RCC 7860 (cell line): ENCODE measurements at places on chromosomes 4 and X.

- DNase-seq = no peak
Measured at GRCh38 chrX:138939038-138939437, 227.5 kb upstream of the FGF13 start.

DNA sequence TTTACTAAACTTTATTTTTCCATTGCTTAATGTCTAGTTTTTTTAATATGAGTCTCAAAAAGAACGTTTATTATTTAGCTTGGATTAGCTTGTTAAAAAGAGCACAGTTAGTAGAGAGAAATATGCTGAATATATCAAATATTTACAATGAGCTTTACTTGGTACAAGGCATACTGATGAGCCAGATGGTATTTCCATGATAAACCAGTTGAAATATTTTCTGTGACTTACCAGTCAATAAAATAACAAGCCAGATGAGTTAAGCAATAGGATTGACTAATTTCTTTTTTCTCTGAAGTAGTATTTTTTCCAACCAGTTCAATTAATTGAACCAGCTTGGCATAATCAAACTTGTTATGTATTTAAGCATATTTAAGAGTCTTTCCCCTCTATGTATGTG is 134.1 kb downstream of the KLHL34 start:
- DNase-seq = no peak

GRCh38 chr4:108399610-108400265 is 220.6 kb upstream of the RPL34 start:
- no peak for DNase-seq

GRCh38 chr4:53221832-53222480 is 143.9 kb downstream of the SCFD2 start:
- DNase-seq = no peak

GRCh38 chr4:1695913-1696312 is 11.8 kb upstream of the FAM53A start:
- no peak for DNase-seq

- DNase-seq = no peak
Measured at GRCh38 chrX:7746856-7747255, 96.1 kb upstream of the VCX start.

- no peak for DNase-seq
Measured at GRCh38 chr4:8847764-8848163, 23.9 kb downstream of the HMX1 start.

- no peak for DNase-seq
Measured at GRCh38 chr4:18201885-18202284, 180.3 kb upstream of the LCORL start.

DNA sequence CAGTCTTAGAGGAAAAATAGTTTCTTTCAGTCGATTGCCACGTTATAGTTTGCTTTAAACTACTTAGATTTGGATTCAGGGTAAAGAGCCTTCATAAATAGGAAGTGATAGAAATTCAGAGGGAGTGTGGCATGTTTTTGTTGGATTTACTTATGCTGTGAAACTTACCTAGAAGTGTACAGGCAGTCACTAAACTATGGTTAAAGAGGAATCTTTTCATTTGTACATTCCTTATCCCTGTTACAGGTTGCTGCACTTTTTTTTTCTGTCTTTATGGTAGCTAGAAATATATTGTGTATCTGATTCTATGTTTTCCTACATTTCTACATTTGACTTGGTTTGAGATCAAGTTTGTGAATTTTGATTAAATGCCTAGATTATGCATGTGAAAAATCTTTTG is 19.1 kb downstream of the WWC2 start:
- DNase-seq = peak; percentile 3

DNA sequence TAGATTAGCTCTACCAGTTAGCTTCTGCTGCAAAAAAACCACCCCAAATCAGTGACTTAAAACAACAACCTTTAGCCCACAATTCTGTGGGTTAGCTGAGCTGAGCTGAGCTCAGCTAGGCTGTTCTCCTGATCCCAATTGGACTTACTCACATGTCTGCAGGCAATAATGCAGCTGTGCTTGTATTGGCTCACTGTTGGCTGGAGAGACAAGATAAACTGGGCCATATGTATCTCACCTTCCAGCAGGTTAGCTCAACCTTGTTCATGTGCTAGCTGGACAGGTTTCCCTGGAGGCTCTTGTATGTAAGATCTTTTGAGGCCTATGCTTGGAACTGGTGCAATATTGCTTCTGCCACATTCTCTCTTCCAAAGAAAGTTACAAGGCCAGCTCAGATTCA is 261.5 kb upstream of the ADGRL3 start:
- no peak for DNase-seq

GRCh38 chr4:182917182-182918043 is at the start of gene DCTD:
Gene DCTD, minus strand, starts transcription at chr4:182917386. Its CDS starts 1,818 bp downstream, at chr4:182915568.
- DNase-seq = peak; percentile 10

DNA sequence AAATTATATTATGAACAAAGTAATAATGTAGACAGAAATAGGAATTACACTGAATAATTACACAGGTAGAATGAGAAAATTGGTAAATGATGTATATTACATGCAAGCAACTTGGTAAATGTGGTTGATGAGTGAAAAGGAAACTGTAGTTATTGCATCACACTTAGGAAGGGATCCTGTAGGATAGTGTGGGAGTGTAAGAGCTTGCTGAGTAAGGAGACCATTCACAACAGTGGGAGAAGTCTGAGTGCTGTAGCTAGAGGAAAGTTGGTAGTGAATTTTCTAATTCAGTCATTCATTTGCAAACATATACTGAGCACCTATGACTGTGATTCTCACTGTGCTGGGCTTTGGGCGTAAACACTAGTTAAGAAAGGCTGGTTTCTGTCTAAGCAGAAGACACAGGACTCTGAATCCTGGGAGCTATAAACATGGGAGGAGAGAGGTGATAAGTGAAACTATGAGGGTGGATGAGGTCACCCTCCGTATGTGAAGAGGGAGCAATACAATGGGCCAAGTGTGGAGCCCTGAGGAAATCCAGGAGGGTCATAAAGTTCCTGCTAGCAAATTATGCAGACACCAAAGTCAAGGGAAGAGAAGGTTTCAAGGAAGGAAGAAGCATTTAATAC is 14.2 kb upstream of the CPE start:
- no peak for DNase-seq

GRCh38 chr4:3823496-3824341 is 57.5 kb downstream of the ADRA2C start:
- DNase-seq = no peak

DNA sequence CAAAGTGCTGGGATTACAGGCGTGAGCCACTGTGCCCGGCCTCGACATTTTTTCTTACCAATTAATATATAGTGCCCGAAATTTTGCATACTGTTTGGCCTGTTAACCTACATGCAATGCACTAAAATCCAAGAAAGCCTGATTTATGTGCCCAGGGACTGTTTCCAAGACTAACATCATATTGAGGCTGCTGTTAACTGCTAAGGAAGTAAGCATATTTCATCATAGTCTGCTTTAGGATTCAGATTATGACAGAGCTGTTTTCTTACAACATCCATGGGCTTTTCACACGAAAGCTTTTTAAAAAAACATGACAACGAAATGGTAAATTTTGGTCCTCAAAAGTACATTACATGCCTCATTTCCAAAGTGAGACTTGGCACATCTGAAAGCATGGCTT is 84.4 kb downstream of the STOX2 start:
- DNase-seq = no peak

DNA sequence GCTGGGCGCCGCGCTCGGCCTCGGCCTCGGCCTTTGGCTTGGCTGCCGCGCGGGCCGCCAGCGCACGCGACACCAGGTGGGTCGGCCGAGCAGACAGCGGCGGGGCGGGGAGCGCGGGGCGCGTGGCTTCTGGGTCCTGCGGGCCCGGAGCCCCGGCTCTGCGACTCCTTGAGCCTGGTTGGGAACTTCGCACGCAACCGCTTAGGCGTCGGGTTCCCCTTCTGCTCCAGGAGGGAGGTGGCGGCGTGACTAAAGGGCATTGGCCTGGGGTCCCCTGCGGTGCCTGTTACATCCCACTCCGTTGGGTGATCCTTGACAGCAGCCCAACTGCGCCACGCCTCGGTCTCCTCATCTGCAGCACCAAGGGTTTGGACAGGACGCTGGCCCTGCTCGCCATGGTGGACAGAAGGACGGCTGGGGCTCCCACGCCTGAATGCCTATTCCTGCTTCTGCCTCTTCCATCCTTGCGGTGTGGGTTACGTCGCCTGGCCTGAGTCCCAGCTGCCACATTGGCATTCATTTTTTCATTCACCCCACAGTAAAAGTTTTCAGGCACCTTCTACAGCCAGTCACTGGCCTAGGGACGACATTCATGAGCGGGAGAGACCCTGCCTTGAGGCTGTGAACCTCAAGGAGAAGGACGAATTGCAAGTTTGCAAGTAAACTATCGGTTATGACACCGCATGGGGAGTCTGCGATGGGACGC is 631 bp downstream of the EVC start:
- peak; percentile 60 for DNase-seq

- no peak for DNase-seq
Measured at GRCh38 chr4:82797040-82797404, 1.6 kb downstream of the SCD5 start.

- no peak for DNase-seq
Measured at GRCh38 chrX:42079968-42080367, 156.6 kb upstream of the CASK start.

DNA sequence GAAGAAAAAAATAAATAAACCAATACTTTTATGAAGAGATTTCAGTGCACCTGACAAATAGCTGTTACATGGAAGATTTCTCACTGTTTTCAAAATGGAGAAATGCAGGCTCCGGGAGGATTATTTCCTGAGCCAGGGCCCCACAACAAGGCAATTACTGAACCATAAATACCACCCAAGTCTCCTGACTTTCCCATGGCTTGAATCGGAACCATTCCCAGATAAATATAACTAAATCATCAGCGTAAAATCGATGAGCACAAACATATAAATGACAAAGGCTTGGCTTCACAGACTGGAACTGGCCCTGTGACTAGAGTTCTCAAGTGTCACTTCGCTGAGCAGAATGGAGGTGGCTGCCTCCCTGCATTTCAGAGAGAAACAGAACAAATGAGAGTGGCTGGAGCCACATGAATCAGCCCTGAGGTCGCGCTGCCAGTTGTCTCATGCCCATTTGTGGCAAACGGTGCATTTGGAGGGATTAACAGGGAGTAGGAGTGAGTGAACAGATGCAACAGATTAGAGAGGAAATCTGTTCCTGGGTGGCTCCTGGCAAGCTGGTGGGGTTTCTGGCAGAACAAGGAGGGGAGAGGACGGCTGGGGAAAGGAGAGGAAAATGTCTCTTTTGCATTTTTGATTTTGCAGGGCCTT is 57.3 kb upstream of the STIM2 start:
- no peak for DNase-seq

DNA sequence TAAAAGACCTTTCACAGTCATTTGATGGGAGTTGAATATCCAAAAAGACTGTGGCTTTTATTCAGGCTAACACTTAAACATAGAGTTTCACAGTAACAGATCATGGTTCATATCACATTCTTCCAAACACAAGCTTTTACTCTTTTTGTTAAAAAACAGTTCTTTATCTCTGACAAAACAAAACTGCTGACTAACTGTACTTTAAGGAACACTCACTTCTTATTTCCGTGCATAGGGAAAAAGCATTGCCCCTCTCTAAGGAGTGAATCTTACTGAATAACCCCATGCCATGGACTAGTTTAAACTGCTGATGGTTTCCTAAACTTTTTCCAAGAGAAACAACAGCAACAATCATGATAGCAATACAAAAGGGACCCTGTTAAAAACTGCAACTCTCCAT is 297.0 kb upstream of the INTU start:
- no peak for DNase-seq

- DNase-seq = no peak
Measured at GRCh38 chr4:78332976-78333375, 218.6 kb upstream of the ANXA3 start.

GRCh38 chrX:19789782-19790181 is 97.6 kb downstream of the SH3KBP1 start:
- no peak for DNase-seq

DNA sequence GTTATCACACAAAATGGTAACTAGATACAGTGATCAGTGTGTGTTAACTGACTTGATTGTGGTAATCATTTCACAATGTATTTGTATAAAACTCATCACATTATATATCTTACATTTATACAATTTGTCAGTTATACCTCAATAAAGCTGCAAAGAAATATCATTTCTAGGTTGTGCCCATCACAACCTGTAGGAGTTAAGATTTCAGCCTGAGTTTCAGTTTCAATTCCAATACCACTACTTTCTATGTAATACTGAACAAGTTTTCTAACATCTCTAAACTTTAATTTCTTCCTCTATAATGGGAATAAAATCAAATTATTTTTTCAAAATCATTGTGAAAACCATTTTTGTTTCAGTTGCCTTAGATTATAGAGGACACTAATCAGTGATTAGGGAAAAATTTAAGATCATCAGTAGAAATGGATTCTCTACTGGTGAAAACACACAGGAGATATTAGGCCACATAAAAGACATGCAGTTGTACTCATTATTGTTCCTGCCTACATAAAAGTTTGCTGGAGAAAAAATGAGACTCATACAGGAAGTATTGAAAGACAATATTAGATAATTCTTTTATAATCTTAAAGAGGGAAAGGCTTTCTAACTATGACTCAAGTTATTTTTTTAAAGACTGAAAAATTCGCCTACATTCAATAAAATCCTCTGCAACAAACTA is 18.4 kb upstream of the TBC1D1 start:
- DNase-seq = no peak

- DNase-seq = no peak
Measured at GRCh38 chr4:41296995-41297394, 40.3 kb downstream of the UCHL1 start.

DNA sequence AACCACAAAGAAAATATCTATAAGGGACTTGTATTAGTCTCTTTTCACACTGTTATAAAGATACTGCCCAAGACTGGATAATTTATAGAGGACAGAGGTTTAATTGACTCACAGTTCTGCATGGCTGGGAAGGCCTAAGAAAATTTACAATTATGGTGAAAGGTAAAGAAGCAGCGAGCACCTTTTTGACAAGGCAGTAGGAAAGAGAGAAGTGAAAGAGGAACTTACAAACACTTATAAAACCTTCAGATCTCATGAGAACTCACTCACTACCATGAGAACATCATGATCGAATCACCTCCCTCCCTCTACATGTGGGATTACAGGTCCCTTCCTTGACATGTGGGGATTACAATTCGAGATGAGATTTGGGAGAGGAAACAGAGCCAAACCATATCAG is 856.0 kb downstream of the TRAM1L1 start:
- DNase-seq = no peak

- no peak for DNase-seq
Measured at GRCh38 chrX:44906041-44906440, 33.1 kb downstream of the KDM6A start.

DNA sequence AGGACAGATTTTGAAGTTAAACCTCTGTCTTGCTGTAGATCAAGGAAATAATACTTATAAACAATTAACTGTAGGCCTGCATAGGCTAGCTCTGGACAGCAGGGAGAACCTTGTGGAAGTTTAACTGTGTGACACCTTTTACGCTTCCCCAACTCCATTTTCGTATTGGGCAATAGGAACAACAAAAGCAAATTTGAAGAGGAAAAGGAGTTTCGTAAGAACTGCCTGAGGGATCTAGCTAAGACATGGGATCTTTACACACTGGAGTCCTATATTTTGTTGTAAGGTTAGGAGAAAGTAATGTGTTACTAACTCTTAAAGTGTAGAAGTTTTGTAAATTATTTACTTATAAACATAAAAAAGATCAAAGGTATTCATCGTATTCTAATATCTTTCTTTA is 324.9 kb upstream of the CASK start:
- DNase-seq = no peak
